SK-N-SH (cell line): ENCODE measurements at places on chromosomes 7 and 10. TPM values are rescaled to one million over a fixed set of nuclear protein-coding genes. Genes with fewer than 3 reads are reported as not detected.
A peak's percentile ranks its signal among the peaks of the same experiment; 100 is the strongest.

NYAP1 gene
- 3.9 and 6.0 TPM in 2 replicates for polyA plus RNA-seq

TSPAN13 gene
- polyA plus RNA-seq, result 0.26 and 0.42 TPM in 2 replicates

GRCh38 chr10:79615577-79615976 is 4.8 kb downstream of the SFTPA1 start:
- peaks cover 4% of the 10 kb centered on the region; the same call in 1 of the 2 replicates for H3K27me3 ChIP-seq
- no peak overlapping the region for H3K4me3 ChIP-seq
- no peaks in the 10 kb centered on the region for H3K36me3 ChIP-seq
- DNase-seq, result no peak

DNA sequence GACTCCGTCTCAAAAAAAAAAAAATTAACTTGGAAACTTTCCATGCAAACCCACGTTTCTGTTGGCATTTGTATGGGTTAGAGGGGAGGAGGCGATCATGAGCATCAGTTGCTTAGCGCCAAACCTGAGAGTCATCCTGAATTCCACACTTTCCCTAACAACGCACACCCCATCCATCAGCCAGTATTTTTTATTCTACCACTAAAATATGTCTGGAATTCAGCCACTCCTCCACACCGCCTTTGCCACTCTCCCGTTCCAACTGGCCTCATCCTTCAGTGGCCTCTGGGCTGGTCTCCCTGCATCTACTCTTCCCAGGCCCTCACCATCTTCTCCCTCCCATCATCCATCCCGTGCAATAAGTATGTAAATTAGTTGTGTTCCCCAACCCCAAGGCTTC is 4.7 kb upstream of the LMBR1 start:
- no peaks in the 10 kb centered on the region for H3K36me3 ChIP-seq
- no peak overlapping the region for H3K27ac ChIP-seq
- no peak for DNase-seq
- H3K4me1 ChIP-seq, result no peaks in the 10 kb centered on the region; the same call in 1 of the 2 replicates
- H3K27me3 ChIP-seq, result no peaks in the 10 kb centered on the region

GRCh38 chr10:4138146-4138721 is 353.2 kb upstream of the KLF6 start:
- no peaks in the 10 kb centered on the region for H3K27me3 ChIP-seq
- no peak for DNase-seq
- H3K4me3 ChIP-seq, result no peak overlapping the region
- H3K4me1 ChIP-seq, result no peaks in the 10 kb centered on the region
- H3K27ac ChIP-seq, result no peak overlapping the region
- no peaks in the 10 kb centered on the region for H3K36me3 ChIP-seq

- no peak for DNase-seq
- H3K4me3 ChIP-seq, result no peak overlapping the region
- peaks cover 16% of the 10 kb centered on the region; the same call in 1 of the 2 replicates for H3K4me1 ChIP-seq
- peak overlapping the region; percentile 55 for H3K27ac ChIP-seq
- no peaks in the 10 kb centered on the region for H3K36me3 ChIP-seq
- H3K27me3 ChIP-seq, result no peaks in the 10 kb centered on the region
These were observed 123.9 kb upstream of the ZMIZ1 start for GRCh38 chr10:78944723-78945312.

- H3K4me3 ChIP-seq, result no peak overlapping the region
- H3K4me1 ChIP-seq, result peaks cover 4% of the 10 kb centered on the region; the same call in 1 of the 2 replicates
- H3K36me3 ChIP-seq, result no peaks in the 10 kb centered on the region
- H3K27me3 ChIP-seq, result no peaks in the 10 kb centered on the region
- peak; percentile 55 for DNase-seq
These were observed 133.8 kb downstream of the TCERG1L start for GRCh38 chr10:131177431-131178327.

DNA sequence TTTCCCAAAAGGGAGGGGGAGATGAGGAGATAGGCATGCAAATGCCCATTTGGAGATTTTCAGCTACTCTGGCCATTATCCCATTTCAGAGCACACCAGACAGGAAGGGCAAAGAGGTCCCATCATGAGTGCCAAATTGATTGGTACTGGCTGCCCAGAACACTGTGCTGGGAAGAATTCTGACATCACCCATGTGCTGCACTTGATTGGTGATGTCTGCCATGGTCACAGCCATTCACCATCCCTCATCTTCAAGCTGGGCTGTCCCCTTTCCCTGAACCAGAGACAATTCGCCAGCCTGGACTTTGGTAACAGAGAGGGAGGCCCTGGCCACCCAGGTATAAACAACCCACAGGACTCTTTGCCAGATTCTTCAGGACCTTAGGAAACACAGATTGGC is 23.2 kb upstream of the RADIL start:
- H3K4me3 ChIP-seq, result no peak overlapping the region
- no peak for DNase-seq
- H3K4me1 ChIP-seq, result peaks cover 2% of the 10 kb centered on the region; the same call in 1 of the 2 replicates
- peaks cover 4% of the 10 kb centered on the region; the same call in 1 of the 2 replicates for H3K27me3 ChIP-seq

- no peaks in the 10 kb centered on the region for H3K27me3 ChIP-seq
- H3K27ac ChIP-seq, result no peak overlapping the region
- H3K4me3 ChIP-seq, result no peak overlapping the region
- DNase-seq, result no peak
These were observed 265.6 kb upstream of the TCERG1L start for GRCh38 chr10:131577178-131577555.

- DNase-seq, result no peak
- no peaks in the 10 kb centered on the region for H3K36me3 ChIP-seq
- H3K4me1 ChIP-seq, result no peaks in the 10 kb centered on the region
- no peak overlapping the region for H3K4me3 ChIP-seq
- H3K27ac ChIP-seq, result no peak overlapping the region
These were observed 328.4 kb upstream of the AOAH start for GRCh38 chr7:37052705-37053104.
